ENCODE measurements at places on chromosomes 5 and 9. TPM values are rescaled to one million over a fixed set of nuclear protein-coding genes. Genes with fewer than 3 reads are reported as not detected.

SPINK5 gene
- total RNA-seq: not detected

PTRH1 gene
- 18.9 TPM for total RNA-seq

RAPGEF6 gene
- total RNA-seq: 7.5 TPM

GAS1 gene
- 0.14 TPM for total RNA-seq

CARD6 gene
- 3.8 TPM for total RNA-seq
